ENCODE measurements at places on chromosomes 11 and 22.
A peak's percentile ranks its signal among the peaks of the same experiment; 100 is the strongest.

DNA sequence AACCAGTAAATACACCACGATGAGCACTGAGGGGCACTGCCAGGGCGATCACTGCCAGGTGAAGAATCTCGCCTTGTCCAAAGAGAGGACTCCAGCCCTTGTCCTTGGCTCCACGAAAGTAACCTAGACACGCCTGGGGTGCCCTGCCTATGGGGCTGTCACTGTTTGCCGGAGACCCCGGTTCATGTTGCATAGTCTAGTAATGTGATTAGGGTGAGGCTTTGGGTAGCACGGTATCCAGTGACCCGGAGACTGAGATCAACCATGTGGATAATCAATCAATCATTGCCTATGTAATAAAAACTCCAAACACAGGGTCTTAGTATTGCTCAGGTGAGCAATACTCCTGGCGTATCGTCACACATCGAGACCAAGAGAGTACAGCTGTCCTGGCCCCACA, 59.2 kb upstream of the BID start:
- no peak for DNase-seq

DNA sequence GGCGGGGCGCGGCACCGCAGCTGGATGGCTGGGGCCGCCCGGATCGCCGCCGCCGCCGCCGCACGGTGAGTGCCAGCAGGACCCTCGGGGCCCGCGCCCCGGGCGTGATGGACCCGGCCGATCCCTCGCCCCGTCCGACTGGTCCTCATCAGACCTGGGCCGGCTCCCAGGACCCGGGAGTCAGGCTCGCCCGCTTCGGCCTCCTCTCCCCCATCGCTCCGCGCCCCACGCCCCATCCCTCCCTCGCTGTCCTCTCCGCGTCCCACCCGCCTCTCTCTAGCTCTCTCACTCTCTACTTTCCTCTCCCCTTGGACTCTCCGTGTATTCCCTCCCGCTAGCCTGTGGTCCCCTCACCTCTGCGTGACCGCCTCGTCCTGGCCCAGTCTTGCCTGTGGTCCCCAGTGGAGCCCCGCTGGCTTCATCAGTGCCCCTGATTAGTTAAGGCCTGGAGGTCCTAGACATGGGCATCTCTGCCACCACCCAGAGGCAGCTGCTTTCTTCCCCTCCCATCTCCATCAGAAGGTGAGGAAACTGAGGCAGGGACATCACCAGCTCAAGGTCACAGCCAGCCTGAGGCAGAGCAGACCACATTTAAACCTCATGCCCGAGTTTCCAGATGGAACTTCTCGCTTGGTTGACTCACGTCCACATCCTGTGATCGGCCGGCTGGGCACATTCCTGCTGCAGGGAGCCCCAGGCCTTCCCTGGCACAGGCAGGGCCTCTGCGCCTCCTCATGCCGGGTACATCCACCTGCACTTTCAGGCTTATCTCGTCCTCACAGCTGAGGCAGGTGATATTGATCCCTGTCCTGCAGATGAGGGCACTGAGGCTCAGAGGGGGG, 429 bp downstream of the SLC39A13 start:
- DNase-seq, result peak; percentile 73

DNA sequence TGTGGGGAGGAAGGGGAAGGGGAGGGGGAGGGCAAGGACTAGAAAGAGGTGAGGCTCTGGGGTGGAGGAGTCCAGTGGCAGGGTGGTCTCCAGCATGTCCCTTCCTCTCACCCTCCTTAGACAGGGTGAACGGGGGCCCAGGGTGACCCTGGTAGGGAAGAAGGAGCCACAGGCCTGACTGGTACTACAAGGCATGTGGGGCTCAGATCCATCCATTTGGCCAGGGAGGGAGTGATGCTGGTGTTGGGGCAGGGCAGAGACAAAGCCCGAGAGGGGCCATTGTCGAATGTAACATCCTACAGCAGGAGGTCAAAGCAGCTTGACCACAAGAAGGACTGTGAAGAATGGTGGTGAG, 69.0 kb upstream of the SHISAL1 start:
- DNase-seq, result no peak

- no peak for DNase-seq
Observed at GRCh38 chr11:123454796-123455195, 24.7 kb downstream of the GRAMD1B start.

- peak; percentile 88 for DNase-seq
Observed at GRCh38 chr11:8631395-8632118, 37.5 kb upstream of the STK33 start.

DNA sequence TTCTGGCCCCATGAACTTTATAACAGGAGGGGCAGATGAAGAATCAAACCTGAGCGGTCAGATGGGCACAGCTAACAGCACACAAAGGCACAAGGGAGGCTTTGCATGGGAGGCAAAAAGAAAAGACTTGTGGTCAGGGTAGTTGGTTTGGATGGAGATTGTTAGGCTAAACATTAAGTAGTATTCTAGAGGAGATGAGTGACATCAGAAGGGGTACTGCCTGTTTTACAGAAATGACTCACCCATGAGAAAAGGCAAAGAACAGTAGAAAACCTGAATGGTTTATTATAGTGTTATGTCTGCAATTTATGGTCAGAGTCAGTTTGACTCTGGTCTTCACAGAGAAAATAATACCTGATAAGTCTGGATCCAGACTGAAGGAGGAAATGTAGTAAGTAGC, 129.8 kb upstream of the KIRREL3 start:
- DNase-seq, result no peak

- no peak for DNase-seq
Observed at GRCh38 chr11:45262900-45263299, 23.2 kb downstream of the SYT13 start.

GRCh38 chr11:63993100-63993499, 6.9 kb downstream of the OTUB1 start:
- DNase-seq, result no peak

GRCh38 chr11:15764948-15765347, 591.4 kb downstream of the SOX6 start:
- DNase-seq, result no peak

GRCh38 chr11:61037441-61038093, 64.7 kb upstream of the CD5 start:
- peak; percentile 44 for DNase-seq

GRCh38 chr11:26951809-26952515, 42.0 kb upstream of the FIBIN start:
- peak; percentile 78 for DNase-seq

DNA sequence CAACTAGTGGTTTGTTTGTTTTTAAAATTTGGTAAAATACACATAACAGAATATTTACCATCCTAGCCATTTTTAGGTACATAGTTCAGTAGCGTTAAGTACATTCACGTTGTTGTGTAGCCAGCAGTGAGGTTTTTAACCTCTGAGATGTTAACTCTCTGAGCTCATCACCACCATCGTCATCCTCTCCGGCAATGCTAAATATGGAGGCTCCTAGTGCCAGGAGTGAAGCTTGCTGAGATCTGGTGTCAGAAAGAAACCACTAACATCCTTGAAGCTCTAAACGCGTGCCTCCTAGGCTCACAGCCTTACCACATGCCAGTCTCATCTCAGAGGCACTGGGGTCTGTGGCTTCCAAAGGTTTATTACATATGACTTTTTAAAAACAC, 330.2 kb upstream of the B3GAT1 start:
- DNase-seq, result no peak

DNA sequence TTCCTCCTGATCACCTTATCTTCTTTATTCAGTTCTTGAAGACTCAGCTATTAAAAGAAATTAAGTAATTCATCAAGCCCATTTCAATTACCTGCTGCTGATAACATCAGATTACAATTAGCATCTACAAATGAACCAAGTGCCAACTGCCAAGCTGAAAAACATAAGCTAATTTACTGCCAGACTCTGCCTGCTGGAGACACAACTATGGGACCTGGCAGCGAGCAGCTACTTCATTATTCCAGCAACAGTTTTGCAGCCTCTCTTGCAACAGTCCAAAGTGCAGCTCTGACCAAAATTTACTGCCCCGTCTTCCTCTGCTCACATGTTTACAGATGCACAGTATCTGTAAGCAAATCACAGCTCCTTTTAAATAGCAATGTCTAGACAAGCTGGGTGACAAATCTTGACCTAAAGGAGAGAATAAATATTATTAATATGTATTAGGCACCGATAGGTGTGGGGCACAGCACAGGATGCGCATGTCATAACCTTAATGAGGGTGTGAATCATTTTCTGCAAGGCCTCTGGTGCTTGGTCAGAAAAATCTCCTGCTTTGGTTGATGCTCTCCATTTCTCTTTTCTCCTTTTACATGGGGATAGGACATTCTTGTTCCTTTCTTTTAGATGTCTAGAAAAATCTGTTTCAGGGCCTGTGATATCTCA, 232.2 kb upstream of the PITPNB start:
- DNase-seq, result no peak

GRCh38 chr22:48433647-48434046, 1394.0 kb downstream of the BRD1 start:
- no peak for DNase-seq

- no peak for DNase-seq
Observed at GRCh38 chr22:42800451-42801251, 56.4 kb downstream of the ARFGAP3 start.

- DNase-seq, result no peak
Observed at GRCh38 chr11:19555266-19555665, 157.4 kb upstream of the NAV2 start.

GRCh38 chr22:45491841-45492240, 10.8 kb upstream of the FBLN1 start:
- DNase-seq, result no peak

DNA sequence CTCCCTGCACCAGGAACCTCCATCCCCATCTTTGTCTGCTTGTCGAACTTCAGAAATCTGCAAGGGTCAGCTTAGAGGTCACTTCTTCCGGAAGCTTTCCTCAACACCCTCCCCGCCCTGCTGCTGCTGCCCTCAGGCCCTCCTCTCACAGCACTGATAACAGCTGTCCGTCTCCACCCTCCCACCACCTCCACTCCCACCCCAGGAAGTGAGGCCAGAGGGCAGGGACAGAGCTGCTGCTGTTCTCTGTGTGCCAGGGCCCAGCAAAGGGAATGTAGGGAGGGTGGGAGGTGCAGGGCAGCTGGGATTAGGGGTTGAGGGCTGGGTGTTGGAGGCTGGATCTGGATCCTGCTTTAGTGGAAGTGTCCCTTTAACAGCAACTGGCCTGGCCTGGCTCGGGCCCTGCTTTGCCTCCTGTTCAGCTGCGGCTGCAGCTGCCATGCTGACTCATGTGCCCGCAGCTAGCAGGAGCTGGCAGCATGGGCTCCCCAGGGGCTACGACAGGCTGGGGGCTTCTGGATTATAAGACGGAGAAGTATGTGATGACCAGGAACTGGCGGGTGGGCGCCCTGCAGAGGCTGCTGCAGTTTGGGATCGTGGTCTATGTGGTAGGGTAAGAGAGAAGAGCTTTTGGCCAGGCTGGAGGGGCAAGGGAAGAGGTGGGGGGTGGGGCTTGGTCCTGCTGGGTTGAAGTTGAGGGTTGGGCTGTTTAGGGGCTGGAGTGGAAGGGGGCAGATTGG, at the start of gene P2RX6:
Gene P2RX6, plus strand, starts transcription at position 440 of the 740 bp plus-strand sequence. Its CDS starts 10 bp downstream, at position 450.
- DNase-seq, result peak; percentile 60

DNA sequence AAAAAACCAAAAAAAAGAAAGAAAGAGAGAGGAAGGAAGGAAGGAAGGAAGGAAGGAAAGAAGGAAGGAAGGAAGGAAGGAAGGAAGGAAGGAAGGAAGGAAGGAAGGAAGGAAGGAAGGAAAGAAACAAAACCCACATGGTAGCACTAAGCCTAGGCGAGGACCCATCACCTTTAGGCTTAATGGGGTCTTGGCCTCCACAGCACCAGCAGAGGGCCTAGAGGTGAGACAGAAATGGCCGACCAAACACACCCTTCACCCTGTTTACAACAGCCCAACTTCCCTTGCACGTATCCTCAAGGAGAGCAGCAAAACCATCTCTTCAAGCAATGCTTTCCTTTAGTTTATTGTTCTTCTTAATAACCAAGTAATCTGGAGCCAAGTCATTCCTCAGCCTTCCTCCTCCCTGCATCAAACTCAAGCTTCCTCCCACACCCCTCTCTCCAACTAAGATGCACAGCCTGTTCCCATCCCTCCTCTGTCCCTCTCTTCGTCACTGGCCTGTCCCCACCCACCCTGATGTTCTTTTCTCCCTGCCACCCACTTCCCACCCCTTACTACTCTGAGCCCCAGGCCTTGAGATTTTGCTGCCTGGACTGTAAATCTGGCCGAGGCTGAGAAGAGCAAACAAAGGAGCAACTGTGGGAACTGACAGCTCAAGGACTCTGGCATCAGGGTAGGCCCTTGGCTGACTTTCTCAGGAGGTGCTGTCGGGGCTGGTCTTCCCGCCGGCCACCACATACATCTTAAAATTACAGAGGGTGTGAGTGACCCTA, 26.0 kb downstream of the POU2AF1 start:
- no peak for DNase-seq

DNA sequence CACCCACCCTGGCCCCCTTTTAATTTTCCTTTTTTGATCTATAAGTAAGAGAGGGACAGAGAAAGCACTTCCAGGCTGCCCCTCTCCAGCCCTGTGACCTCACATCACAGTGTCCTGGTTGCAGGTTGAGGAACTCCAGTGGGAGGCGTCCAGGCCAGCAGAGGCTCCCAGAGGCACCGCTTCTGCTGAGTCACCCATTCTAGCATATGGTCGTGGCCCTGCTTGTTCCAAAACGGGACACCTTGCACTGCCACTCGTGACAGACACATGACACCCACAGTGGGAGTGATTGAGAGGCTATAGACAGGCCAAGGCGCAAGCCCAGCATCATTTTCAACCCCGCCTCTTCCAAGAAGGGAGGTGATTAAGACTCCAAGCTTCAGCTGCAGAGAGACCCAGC, 16.0 kb upstream of the TMPRSS4 start:
- DNase-seq, result no peak

GRCh38 chr11:11605821-11606450, 15.9 kb downstream of the GALNT18 start:
- no peak for DNase-seq

DNA sequence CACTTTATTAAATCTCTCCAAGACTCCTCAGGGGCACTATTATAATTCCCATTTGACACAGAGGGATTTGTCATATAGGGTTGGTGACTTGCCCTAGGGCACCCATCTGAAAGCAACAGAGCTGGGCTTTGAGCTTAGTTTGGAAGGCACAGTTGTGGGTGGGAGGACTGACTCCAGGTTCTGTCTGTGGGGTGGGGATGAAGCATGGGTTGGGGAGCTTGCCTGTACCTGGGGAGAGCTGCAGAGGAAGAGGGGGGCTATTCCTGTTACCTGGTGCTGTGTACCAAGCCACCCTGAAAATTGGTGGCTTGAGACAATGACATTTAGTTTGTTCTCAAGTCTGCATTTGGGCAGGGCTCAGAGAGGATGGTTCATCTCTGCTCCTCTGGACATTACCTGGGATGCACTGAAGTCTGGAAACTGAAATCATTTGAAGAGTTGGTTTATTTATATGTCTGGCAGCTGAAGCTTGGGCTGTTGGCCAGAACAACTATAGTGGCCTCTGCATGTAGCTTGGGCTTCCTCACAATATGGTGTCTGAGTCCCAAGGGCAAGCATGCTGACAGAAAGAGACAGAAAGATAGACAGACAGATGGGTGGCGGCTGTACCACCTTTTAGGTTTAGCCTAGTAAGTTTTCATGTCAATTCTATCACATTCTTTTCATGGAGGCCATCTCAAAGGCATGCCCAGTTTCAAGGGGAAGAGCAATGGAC, 44.9 kb downstream of the LRRC32 start:
- DNase-seq, result no peak

DNA sequence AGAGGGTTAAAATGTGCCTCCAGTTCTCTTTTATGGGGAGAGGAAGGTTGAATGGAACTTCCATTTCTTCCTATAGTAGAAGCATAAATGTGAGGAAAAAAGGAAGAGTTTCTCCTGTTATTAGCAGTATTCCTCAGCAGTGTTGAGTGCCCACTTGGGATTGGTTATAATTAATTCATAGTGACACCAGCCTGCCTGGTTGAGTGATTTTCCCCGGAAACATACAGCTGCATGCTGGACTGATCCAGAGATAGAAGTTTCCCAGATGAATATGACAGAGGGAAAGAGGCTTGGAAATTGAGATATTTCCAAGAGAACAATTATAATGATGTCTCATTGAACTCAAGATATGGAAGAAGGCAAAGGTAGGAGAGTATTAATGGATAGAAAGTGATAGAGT, 28.3 kb downstream of the RAB39A start:
- no peak for DNase-seq

All from fibroblast of upper back skin (primary cell).